ENCODE measurements at places on chromosomes 16 and 17.

- no peak for DNase-seq
Observed at GRCh38 chr17:44321246-44322120, 3.1 kb downstream of the SLC25A39 start.

- no peak for DNase-seq
Observed at GRCh38 chr17:41338961-41339485, 11.6 kb downstream of the KRT33A start.

DNA sequence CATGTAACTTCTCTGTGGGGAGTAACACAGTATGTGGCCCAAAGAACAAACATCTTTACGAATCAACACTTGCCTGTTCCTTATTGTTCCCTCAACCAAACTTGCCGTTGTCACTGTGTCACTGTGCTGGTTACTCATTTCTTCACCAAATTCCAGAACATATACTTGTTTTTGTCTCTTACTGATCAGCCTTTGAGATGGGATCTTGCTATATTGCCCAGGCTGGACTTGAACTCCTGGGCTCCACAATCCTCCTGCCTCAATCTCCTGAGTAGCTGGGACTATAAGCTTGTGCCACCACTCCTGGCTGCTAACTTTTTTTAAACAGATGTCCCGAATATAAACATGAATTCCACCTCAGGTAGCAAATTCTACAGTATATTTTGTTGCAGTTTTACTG, 115.1 kb downstream of the PARN start:
- DNase-seq, result no peak

DNA sequence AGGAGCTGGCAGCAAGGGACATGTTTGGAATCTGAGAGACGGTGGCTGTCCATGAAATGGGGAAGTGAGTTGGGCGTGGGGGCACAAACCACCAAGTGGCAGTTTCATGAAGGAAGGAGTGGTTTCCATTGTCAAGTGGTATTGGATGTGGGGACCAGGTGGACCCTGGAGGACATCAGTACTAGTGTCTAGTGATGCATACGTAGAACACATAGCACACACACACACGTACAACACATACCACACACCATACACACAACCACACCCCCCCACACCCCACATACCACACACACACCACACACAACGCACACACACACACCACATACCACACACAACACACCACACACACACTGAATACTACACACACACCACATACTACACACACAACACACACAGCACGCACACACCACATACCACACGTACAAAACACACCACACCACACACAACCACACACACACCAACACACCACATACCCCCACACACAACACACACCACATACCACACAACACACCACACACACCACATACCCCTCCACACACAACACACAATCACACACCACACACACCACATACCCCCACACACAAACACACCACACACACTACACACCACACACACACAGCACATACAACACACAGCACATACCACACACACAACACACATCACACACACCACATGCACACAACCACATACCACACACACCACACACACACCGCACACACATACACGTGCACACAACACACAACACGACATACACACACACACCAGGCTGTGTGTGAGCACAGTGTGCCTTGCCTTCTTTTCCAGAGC, 41.1 kb upstream of the GSE1 start:
- no peak for DNase-seq

DNA sequence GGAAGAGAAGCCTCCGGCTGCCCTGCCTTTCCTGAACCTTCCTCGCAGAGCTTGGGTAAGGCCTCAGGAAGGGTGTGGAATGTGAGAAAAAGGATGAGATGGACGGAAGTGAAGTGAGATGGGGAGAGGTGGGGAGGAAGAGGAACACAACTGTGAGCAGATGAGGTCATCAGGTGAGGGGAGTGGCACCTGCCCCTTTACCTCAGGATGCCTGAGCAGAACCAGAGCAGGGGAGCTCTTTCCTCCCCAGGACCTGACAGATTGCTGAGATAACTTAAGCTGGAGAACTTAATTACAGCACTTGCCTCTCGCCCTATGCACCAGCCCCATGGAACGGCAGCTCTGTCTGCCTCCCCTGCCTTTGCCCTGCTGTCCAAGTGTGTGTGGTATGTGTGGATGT, 29.8 kb downstream of the TMEM132E start:
- no peak for DNase-seq

- no peak for DNase-seq
Observed at GRCh38 chr17:79859676-79860615, 20.7 kb upstream of the CBX4 start.

DNA sequence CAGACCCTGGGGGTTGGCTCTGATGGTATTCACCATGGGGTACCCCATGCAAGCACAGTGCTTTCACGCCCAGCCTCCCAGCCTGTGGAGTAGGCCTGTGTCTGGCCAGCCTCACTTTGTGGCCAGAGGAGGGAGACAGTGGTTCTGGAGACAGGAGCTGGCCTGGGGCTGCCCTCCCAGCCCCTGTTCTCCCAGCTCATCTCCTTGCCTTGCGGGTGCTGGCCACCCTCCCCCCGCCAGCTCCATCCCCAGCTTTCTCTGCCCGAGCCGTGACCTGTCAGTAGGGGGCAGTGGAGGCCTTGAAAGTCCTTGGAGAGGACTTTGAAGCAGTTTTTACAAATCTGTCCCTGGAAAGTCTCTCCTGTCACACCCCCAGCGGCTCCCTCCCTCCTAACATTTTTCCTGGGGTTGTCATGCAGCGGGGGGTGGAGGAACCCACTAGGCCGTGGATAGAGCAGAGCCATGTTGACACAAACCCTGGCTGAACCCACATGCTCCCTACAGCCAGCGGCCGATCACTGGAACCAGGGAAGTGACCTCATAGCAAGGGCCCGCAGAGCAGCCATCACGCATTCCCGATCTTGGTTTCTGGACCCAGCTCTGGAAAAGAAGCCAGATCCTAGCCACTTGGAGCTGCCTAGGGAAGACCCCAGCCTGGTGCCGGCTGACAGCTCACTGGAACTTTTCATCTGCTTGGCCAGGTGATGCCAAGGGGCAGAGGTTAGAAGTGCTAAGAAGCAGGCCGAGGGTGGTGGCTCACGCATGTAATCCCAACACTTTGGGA, 289.4 kb downstream of the SEC14L1 start:
- DNase-seq, result peak; percentile 97

GRCh38 chr17:29111816-29112499, 68.2 kb downstream of the MYO18A start:
- DNase-seq, result no peak

DNA sequence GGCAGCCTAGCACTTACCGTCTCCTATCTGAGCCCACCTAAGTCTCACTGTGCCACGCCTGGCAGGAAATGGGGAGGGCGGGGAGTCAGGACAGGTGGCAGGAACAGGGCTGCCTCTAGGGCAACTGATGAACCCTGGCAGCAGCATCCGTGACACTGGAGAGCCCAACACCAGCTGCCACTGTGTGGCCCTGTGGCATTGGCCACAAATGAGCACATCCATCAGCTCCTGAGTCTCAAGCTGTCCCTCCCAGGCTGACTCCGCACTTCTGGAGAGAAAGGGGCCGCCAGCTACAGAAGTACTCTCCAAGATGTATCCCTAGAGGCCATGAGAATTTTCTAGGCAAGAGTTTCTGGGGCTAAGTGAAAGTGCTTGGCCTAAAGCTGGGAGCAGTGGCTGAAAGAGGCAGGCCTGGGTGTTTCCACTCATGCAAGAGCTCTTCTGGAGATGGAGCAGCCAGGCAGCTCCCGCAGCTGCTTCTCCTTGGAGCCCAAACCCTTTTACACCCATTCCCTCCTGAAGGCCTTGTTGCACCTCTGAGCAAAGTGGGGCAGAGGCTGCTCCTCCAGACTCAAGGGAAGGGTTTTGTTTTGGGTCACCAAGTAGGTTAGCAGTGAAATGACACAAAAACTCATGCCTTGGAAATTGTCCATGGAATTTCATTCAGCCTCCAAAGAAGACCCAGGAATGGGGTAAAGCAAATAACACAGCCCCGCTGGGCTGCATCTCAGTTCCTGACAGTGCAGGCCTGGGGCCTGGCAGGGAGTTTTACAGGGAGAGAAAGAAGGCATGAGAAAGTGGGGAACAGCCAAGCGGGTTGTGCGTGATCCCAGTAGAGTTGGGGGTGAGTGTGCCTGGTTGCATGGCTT, 25.8 kb downstream of the PEMT start:
- DNase-seq, result no peak

GRCh38 chr17:2122641-2123302, 67.9 kb downstream of the HIC1 start:
- DNase-seq, result no peak

DNA sequence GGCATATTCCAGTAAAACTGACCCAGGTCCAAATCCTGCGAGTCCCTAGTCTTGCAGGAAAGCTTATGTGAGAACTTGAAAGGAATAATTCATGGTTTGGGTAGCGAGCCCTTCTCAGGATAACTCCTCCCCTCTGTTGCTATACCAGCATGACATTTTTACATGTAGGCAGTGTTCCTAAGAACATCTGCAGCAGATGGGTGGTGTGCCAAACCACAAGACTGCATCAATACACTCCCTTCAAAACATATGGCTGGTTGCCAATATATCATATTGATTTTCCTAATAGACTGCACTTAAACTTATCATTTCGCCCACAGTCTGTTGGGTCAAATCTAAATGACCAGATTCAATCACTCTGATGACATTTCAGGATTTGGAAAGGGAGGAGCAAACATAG, 19.9 kb downstream of the PSME3IP1 start:
- no peak for DNase-seq

GRCh38 chr17:18224387-18225120, 881 bp upstream of the LLGL1 start:
- DNase-seq, result no peak

GRCh38 chr17:42536372-42537155, 523 bp downstream of the NAGLU start:
- DNase-seq, result no peak

GRCh38 chr17:75900691-75901533, 3.8 kb downstream of the MRPL38 start:
- no peak for DNase-seq

- DNase-seq, result peak; percentile 62
Observed at GRCh38 chr17:69733171-69734012, 318.9 kb downstream of the MAP2K6 start.

- no peak for DNase-seq
Observed at GRCh38 chr16:87945351-87946042, 5.7 kb upstream of the BANP start.

GRCh38 chr17:1058423-1059130, 61.6 kb downstream of the TIMM22 start:
- no peak for DNase-seq

DNA sequence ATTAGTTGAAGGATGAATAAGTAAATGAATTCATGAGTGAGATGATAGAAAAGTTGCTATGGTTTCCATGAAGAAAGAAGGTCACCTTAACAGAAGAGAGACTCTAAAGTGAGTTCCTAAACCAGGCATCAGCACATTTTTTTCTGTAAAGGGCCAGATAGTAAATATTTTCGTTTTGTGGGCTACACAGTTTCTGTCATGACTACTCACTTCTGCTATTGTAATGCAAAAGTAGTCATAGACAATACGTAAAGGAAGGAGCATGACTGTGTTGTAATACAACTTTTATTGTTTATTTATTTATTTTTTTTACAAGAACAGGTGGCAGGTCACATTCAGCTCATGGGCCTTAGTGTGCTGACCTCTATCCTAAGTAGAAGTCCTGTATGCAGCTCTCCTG, 426.1 kb upstream of the DYNLRB2 start:
- DNase-seq, result no peak

- no peak for DNase-seq
Observed at GRCh38 chr16:1108299-1109252, 12.5 kb upstream of the C1QTNF8 start.

DNA sequence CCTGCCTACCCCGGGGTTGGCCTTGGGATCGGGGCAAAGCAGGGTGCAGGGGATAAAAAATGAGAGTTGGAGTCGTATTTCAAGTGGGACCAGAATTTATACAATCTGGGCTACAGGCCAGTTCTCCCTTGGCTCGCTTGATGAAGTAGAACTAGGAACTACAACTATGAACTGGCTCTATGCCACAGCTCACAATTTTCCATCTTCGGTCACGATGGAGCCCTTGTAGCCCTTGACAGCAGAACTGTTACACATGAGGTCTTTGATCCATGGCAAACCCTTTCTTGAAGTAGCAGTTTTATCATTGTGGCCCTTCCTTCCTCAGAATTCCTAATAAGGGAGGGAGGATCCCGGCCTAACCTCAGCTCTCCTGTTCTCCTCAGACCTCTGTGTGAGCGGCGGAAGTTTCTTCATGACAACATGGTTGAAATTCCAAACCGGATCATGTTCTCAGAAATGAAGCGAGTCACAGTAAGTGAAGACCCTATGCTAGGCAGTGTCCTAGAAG, 17.1 kb downstream of the LIG3 start:
- DNase-seq, result peak; percentile 36

DNA sequence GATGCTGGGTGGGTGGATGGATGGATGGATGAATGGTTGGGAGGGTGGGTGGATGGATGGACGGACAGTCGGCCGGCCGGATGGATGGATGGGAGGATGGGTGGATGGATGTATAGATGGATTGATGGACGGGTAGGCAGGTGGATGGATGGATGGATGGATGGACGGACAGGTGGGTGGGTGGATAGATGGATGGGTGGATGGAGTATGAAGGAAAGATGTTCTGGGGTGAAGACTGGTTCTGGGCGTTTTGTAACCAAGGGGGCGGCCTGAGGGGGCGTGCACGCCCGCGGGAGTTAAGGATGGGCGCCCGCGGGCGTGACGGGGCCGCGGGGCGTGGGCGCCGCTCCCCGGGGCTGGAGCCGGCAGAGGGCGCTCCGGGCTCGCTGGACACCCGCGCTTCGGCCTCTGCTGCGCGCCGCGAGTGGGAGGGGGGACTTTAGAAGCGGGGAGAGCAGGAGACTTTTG, at the start of gene NECAB2:
NECAB2 (plus strand) TSS at position 407 of the 468 bp plus-strand sequence. CDS start 405 bp downstream, outside the sequence.
- peak; percentile 29 for DNase-seq

DNA sequence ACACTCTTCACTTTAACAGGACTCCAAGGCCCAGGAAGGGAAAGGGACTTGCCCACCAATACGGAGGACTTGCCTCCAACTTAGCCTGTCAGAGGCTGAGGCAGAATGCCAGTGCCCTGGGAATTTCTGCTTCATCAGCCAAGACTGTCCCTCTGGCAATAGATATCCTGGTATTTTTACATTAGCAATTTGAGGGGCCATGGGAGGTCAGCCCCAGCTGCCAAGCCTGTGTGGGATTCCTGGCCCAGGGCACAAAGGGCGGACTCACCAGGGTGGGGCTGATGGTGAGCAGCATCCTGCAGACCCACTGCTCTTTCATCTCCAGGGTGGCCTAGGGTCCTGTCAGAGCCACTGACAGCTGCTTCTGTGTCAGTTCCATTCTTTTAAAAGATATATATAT, 78.3 kb upstream of the CIBAR2 start:
- DNase-seq, result no peak

DNA sequence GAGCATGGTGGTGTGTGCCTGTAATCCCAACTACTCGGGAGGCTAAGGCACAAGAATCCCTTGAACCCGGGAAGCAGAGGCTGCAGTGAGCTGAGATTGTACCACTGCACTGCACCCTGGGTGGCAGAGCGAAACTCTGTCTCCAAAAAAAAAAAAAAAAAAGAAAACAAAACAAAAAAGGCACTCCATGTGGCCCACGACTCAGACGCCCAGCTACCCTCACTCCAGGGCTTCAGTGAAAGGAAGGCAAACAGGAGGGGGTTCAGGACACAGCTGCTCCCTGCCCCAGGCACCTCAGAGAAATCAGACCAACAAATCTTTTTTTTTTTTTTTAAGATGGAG, 91.7 kb downstream of the LITAF start:
- DNase-seq, result no peak

Data from amniotic stem cell (primary cell).